ENCODE measurements at places on chromosomes 11 and 22.

- DNase-seq = no peak
Measured at GRCh38 chr22:32606181-32606580, 131.6 kb downstream of the FBXO7 start.

- peak; percentile 75 for DNase-seq
Measured at GRCh38 chr11:67268081-67268961, 2.0 kb downstream of the GRK2 start.

GRCh38 chr11:60927061-60927592, 2.9 kb downstream of the TMEM132A start:
- no peak for DNase-seq

DNA sequence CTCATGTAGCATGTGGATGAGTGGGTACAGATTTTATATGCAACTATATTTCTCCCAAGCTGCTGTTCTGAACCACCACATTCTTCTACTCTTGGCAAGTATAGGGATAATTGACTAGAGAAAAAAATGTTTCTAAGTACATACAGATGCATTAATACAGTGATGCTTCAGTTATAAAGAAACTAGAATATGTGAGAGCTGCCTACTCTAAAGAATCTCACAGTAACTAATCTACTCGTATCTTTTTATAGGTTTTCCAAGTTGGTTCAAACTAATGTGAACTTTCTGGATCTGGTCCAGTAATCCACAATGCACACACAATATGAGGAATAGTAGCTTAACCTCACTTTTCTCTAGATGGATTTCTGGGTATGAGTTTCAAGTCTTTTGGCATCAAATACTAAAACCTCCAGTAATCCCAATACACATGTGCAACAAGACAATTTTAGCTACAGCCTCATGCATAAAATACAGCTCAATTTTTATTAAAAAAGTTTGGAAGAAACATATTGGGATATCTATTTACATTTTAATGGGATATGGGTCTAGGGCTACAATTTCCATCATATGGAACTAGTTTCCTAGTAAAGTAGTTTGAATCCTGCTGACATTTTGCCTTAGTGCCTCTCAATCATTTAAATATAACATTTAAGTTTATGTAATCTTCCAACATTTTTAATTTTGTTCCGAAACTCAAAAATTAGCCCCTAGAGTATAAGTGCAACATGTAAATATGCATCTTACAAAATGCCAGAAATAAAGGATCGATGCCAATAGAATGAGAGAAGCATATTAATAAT, 2209.7 kb downstream of the LRRC4C start:
- no peak for DNase-seq

- DNase-seq = no peak
Measured at GRCh38 chr11:26626346-26626745, 54.3 kb upstream of the MUC15 start.

DNA sequence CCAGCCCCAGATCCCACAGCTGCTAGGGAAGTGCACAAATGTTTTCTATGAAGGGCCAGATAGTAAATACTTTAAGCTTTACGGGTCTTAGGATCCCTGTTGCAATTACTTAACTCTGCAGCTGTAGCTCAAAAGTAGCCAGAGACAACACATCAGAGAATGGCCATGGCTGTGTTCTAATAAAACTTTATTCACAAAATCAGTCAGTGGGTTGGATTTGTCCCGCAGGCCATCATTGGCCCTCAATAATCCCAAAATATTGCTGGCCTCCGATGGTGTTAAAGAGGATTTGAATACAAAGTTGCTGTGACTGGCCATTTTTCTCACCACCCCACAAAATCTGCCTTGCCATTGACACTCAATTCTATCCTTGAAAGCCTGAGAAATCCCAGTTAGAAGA, 49.6 kb downstream of the ISX start:
- DNase-seq = no peak

DNA sequence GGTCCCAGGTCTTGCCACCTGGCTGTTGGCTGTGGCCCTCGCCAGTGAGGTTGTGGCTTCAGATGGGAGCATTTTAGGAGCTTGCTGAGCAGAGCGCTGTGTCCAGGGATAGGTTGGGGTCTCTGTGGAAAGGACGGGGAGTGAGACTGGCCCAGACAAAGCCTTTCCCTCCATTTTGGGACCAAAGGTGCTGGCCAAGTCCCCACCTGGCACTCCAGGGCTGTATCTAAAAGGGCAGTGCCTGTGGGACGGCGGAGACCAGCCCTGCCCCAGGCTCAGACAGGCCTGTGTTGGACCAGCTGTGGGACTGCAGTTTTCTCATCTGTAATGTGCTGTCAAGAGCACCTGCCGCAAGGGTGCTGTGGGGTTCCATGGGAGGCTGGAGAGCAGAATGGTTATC, 5.0 kb upstream of the KCTD17 start:
- DNase-seq = no peak

GRCh38 chr22:19630614-19631013, 83.7 kb upstream of the SEPTIN5 start:
- no peak for DNase-seq

GRCh38 chr11:12675951-12676711, 1.9 kb downstream of the TEAD1 start:
- DNase-seq = no peak

DNA sequence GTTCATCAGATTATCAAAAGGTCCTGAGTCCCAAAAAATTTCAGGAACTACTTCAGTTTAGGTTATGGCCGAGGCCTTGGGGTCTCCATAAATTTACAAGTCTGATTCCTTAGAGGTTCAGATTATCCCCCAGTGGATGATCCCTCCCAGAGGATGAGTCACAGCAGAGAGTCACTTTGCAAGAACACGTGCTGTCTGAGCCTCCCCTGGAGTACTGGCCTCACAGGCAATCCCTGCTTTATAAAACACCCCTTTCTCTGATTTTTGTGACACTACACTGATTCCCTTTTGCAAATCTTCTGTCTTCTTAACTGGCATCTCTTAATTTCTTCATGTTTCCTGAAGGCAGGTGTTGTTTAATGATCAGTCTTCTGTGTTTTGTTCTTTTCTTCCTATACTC, 45.3 kb downstream of the CCDC34 start:
- no peak for DNase-seq

DNA sequence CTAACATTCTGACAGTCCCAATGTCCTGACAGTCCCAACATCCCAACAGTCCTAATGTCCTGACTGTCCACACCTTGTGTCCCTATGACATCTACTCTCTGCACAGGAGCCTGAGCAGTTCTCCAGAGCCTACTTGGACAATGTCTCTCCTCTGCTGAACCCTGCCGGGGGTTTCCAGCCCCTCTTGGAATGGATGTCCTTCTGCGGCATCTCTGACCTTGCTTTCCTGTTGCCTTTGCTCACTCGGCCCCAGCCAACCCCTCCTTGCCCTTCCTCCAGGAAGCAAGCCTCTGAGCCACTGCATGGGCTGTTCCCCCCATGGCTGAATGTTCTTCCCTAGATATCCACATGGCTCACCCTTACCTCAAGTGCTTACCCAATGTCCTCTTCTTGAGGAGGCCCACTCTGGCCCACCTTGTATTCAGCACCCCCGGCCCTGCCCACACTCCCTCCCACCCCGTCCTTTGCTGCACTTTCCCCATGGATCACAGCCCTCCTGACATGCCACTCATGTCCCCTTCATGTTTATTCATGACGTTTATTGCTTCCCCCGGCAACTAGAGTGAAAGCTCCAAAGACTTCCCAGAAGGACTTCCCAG, 59.5 kb downstream of the DHCR7 start:
- DNase-seq = no peak

DNA sequence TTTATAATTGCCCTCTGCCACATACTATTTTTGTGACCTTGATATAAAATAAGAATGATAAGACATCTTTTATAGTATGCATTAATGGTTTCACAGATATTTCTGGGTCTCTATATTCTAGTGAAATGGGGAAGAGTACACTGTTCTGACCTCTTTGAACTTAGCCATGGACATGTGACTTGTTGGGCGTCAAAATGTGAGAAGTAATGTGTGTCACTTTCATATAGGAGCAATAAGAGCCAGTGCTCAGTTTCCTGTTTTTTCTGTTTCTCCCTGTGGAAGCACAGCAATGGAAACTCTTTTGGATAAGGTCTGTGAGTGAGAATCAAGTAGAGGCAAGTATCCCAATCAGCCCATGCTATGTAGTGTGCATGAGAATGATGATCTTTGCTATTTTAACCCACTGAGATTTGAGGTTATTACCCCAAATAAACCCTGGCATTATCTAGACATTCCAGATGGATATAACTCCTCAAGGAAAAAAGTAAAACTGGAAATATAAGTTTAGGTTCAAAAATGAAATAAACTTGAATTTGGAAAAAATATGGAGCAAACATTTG, 60.7 kb downstream of the RAB38 start:
- peak; percentile 45 for DNase-seq

DNA sequence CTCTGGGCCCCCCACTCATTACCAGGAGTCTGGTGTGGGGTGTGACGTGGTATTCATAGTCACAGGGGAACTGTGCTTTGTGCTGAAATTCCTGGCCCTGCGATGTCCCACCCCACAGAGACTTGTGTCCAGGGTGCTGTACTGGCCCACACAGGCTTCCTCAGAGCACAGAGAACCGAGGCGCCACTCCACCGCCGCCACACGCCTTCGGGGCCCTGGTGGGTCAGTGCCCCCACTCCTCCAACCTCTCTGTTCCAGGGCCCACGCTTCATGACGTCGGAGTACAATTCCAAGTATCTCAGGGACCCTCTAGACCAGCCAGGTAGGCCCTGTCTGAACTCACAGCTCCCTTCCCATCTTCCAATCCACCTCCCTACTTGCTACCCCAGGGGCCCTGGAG, 23.5 kb upstream of the LRRC10B start:
- no peak for DNase-seq

- DNase-seq = no peak
Measured at GRCh38 chr11:4991060-4991459, 3.6 kb upstream of the OR51L1 start.

DNA sequence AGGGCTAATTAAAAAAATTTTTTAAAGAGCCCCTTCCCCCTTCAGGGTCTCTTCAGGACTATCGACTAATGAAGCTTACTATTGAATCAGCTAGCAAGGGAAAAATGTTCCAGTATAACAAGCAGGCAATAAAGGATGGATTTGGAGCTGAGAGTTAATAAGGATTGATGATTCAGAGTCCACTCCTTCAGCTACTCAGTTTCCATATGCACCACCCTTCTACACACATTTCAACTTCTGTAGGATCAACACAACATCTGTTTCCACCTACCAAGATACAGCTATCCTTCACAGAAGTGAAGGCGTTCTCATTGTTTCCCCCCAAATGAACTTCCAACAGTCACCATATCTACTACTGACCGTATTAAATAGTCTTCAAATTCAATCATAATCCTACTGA, 6.6 kb upstream of the ALKBH3 start:
- DNase-seq = no peak
